AG04449 (cell line): ENCODE measurements at places on chromosomes 13 and 19.

DNA sequence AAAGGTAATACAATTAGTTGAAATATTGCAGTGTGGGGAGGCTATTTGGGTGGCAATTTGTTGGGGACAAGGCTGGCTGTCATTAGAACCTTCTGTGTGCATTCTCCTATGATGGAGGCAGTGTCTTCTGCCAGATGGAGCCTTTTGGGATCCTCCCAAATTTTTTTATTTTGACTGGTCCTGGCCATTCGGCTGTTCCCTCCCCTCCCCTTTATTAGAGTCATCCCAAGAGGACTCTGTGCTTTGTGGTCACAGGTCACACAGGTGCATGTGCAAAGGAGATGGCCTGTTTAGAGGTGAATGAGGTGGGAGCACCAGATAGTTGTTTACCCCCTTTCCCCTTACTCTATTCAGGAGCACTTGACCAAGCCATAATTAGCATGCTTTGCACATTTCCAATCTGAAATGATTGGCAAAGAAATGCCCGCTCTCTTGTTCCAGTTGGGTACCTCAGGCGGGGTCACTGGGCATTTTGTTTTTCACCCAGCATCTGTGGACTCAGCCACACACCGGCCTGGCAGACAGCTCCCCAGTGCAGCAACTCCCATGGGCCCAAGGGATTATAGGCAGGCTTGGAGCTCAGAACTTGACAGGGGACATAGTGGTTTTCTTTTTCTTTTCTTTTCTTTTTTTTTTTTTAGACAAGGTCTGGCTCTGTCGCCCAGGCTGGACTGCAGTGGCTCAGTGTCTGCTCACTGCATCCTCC, 19.8 kb downstream of the GATAD2A start:
- DNase-seq: no peak

DNA sequence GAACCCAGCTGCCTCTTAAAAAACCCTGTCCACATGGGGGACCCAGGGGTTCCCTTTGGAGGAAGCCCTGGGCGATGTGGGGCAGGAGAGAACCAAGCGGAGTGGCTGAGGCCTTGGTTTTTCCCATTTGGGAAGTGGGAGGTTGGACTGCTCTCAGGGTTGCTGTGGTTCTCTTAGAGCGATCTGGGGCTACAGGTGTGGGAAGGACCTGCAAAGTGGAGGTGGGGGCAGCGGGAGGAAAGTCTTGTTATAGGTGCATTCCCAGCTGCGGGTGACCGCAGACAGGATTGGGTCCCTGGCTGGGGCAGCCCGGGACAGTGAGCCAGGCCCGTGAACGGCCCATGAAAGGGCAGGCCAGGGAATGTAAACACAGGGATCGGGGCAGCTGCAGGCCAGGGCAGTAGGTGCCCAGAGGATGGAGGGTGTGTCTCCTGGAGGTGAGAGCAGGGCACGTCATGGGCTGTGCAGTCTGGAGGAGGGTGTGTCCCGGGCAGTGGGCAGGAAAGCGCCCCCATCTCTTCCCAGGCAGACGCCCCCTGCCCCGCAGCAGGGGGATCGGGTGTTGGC, 814 bp downstream of the SLC25A23 start:
- DNase-seq: no peak

- no peak for DNase-seq
These were observed 60.7 kb downstream of the MCF2L start for GRCh38 chr13:113029487-113030258.

- DNase-seq: no peak
These were observed 1.0 kb upstream of the SLC17A7 start for GRCh38 chr19:49442354-49442753.
